ENCODE measurements at places on chromosomes 7 and 10.
A peak's percentile ranks its signal among the peaks of the same experiment; 100 is the strongest.

GRCh38 chr7:116433246-116433645 lies 66.3 kb upstream of the CAV2 start:
- no peak for DNase-seq

- DNase-seq, result no peak
Measured at GRCh38 chr7:27248427-27248806, 5.8 kb downstream of the EVX1 start.

GRCh38 chr10:132005147-132005546 lies 23.4 kb upstream of the BNIP3 start:
- no peak for DNase-seq

DNA sequence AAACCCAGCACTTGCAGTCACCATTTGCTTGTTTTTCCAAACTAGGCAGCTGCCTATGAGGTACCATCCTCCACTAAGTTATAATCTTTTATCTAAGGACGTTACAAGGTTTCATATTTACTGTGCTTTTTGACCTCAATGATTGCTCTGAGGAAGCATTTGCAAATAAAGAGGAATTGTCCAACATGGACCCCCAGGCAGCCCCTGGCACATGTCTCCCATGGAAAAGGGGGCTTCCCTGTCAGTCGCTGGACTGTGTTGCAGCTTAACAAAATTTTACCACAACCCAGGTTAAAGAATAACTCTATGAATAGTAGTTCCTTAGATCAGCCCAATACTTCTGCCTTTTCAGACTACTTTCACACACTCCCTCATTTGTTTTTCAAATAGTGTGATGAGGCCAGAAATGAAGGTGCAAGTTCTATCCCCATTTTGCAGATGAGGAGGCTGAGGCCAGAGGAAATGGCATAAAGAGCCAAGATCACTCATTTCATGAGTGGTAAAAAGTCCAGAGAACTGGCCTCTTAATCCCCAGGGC lies 52.8 kb upstream of the ZPBP start:
- DNase-seq, result no peak

DNA sequence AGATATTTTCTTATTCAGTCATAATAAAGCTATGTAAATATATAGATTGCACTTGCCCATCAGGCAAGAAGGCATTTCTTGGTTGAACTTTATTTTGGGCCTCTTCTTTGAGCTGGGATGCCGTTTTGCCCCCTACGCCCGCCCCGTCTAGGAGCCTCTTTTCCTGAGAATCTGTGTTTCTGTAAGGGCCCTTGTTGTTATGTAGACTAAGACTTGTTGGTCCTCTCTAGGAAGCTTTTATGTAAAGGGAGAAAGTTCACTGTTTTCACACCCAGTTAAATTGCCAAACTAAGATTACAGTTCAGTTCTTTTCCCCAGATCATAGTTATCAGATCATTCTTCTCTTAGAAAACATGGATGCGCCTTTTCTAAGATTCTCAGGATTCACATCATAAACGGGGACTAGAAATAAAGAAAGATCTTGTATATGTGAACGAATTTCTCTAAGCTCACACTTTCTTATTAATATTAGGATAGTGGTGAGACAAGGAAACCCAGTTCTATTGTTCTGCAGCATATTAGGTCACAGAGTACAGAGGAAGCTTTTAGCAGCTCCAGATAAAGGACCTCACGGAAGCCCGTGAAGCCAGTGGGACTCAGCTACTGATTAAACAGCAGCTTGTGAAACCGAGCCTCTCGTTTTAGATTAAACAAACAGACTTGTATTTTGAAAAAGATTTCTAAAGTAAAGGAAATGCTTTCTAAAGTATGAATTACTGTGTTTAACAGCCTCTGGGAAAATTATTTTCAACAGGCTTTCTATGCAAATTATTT lies 3.8 kb downstream of the LMTK2 start:
- DNase-seq, result no peak

DNA sequence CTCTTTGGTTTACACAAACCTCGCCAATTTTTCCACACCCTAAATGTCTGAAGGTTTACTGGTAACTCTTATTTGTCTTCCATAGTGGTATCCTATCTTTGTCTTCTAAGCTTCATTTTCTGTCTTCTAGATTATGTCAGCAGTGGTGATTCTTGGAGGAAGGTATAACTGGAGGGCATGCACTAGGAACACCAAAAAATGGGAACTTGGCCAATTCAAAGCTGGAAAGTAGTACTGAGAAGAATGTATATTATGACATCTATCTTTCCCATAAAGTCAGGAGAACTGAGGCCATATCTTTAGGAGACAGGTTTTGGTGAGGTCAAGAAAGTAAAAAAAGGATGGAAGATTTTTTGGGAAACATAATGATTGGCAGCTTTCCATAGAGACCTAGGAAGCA lies 113.3 kb downstream of the CPEB3 start:
- no peak for DNase-seq

- DNase-seq, result no peak
Measured at GRCh38 chr10:112732277-112732921, 217.6 kb upstream of the TCF7L2 start.

DNA sequence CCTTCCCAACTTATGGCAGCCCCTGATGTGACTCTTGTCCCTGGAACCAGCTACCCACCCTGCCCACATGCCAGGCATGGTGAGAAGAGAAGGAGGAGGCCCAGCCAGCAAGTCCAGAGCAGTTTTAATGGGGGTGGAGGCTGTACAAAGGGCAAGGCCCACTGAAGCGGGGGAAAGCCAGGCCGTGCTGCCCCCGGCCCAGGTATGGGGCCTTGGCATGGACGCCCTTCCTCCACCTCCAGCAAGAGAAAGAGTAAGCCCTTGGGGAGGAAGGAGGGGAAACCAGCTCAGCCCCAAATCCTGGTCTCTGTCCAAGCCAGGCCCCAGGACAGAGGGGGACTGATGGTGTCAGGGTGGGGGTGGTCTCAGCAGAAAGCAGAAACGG lies 7.0 kb downstream of the NFKB2 start:
- no peak for DNase-seq

DNA sequence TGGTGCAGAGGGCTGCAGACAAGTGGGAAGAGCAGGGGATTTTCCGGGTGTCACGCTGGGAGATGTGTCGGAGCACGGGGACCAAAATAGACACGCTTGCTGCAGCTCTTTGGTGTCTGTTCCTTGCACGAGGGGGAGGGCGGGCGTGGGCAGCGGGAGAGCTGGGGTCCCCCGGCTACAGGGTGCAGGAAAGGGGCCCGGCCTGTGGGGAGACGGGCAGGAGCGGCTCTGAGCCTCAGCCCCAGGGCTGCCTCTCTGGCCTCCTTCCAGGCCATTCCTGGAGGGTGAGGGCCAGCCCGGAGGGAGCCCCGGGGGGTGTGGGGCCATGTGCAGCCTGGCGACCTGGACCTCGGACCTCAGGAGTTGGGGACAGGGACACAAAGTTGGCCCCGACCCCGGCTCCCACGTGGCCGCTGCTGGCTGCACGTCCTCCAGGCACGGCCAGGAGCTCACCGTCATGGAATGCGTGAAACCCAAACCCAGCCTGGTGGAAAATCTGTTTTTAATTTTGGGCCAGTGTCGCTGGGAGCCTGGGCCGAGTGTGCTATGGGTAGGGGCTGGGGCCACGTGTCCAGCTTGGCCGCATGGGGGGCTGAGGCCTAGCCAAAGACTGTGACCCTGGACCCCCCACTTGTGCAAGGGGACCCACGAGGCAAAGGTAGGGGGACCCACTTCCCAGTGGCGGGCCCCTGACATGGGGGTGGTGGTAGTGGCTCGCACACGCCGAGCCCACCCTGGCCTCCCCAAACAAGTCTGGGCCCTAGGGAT lies 6.6 kb downstream of the TTYH3 start:
- no peak for DNase-seq

- peak; percentile 56 for DNase-seq
Measured at GRCh38 chr10:22927661-22928403, at the start of gene ARMC3. TSS of gene ARMC3 (plus strand) at chr10:22928053. CDS start at chr10:22931997, 3,944 bp downstream.

- DNase-seq, result no peak
Measured at GRCh38 chr10:26359670-26360069, 78.5 kb upstream of the APBB1IP start.

GRCh38 chr10:74361678-74362077 lies 210.7 kb downstream of the ADK start:
- DNase-seq, result no peak

DNA sequence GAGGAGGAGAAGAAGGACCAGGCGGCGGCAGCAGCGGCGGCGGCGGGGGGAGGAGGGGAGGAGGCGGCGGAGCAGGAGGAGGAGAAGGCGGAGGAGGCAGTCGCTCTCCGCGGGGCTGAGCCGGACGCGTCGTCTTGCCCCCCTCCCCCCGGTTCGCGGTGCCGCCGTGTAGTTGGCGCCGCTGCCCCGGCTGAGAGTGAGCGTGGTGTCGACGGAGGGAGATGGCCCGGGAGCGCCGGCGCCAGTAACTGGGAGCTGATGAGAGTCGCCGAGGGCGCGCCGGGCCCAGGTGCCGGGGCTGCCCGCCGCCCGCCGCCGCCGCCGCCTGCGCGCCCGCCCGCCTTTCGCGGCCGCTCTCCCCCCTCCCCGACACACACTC lies 257 bp downstream of the WAC start:
- DNase-seq, result no peak

DNA sequence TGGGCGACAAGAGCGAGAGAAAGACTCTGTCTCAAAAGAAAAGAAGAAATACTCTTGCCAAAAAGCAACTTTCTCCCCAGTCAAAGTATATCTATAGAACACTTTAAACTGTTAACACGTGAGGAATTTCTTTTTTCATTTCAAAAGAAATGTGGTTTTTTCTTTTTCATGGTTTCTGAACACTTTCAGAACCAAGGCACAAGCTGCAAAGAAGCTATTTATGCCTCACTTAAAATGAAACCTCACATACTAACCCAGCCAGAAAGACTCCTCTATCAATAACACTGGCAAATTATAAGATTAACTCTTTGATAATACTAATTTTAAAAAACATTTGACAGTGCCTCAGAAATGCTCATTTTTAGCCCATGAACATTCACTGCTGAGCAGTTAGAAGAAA lies 20.9 kb downstream of the TBX20 start:
- peak; percentile 55 for DNase-seq

- DNase-seq, result no peak
Measured at GRCh38 chr7:151035026-151035717, 6.9 kb downstream of the ABCB8 start.

GRCh38 chr10:21519941-21520436 lies 5.5 kb downstream of the SKIDA1 start:
- DNase-seq, result peak; percentile 80

DNA sequence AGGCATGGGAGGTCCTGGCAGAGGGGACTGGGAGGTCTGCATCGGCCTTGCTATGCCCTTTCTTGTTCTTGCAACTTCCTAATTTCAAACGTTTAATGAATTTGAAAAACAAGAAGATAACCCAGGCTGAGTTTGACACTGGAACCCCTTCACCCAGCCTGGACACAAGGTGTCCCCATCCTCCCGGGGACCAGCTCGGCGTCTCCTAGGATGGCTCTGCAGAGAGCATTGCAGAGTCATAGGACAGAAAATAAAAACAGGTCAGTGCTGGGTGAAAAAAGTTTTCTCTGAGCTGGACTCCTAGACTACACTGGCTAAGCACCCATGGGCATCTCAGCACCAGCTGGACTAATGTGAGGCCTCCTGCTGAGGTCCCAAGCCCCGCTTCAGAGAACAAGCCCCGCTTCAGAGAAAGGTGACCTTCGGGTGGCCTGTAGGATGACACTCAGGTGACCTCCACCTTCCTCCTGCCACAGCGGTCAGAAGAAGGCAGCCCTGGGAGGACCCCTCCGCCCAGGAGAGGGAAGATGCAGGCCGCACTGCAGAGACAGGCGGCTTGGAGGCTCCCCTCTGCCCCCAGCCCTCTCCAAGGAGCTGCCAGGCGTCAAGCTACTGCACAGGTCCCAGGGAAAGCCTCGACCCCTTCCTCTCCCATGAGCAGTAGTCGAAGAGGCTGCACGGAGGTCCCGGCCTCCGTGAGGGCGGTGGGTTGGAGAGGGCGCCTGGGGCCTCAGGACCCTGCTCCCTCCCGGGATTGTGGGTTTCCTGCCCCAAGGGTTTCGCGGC lies 9.3 kb upstream of the UNCX start:
- DNase-seq, result no peak

DNA sequence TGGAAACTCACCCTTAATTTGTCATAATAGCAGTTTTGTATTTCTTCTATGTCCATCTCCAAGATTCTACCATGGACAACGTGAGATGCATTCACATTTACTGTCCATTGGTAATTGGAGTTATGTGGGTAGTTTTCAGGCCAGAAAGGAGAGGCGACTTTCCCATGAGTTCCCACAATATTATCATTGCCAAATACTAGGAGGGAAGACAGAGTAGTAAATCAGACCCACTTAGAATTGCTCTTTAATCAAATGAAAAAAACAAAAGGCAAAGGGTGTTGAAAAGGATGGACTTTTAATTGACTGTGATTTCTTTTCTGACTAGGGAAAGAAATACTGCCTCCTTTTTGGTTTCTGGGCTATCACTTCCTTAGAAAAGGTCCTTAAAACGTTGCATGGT lies 121.7 kb upstream of the RSU1 start:
- DNase-seq, result no peak

- DNase-seq, result no peak
Measured at GRCh38 chr10:1149793-1150637, 93.8 kb downstream of the WDR37 start.

GRCh38 chr10:70268376-70268775 lies 15.4 kb downstream of the NPFFR1 start:
- DNase-seq, result no peak

GRCh38 chr10:22672319-22673090 lies 41.9 kb downstream of the PIP4K2A start:
- no peak for DNase-seq

GRCh38 chr10:35236739-35237138 lies 99.6 kb upstream of the CCNY start:
- DNase-seq, result no peak

DNA sequence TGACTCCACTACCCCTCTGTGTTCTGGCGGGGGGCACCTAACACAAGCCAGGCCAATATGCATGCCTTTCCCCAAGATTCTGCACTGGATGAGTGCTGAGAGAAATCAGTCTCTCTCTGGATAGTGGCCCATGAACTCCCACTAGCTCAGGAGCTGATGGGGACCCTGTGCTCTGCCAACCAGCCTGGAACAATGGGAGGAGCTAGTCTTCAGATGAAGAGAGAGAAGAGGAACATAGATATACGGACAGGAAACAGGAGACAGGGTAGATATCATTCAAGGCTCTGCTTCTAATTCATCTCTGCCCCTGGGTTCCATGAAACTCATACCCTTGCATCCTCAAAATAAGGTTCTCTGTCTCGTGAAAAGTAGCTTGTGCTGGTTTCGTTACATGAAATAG lies 27.9 kb upstream of the PLXNA4 start:
- DNase-seq, result no peak

DNA sequence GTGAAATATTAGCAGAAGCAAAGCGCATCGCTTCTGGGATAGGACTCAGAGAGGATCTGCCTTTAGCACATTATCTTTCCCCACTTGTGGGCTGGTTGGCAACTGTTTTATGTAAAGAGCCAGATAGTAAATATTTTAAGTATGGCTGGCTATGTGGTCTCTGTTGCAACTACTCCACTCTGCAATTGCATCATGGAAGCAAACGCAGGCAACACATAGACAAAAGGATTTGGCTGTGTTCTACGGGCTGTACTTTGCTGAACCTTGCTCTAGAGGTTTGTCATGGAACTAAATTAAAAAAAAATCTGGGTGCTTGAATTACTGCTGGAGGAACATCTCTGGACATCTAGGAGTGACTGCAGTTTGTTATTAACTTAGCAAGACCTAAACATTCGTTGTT lies 307.8 kb upstream of the TPK1 start:
- no peak for DNase-seq

- DNase-seq, result no peak
Measured at GRCh38 chr7:26627891-26628341, 236.5 kb downstream of the SKAP2 start.

GRCh38 chr7:157547611-157548010 lies 210.8 kb downstream of the DNAJB6 start:
- DNase-seq, result no peak
